ENCODE measurements at places on chromosomes 6 and 20.

- ATAC-seq, result no peak
Measured at GRCh38 chr6:81475646-81476045, 276.8 kb downstream of the TENT5A start.

GRCh38 chr6:76490456-76490855 lies 418.0 kb upstream of the IMPG1 start:
- no peak for ATAC-seq

GRCh38 chr6:158003910-158004700 lies 22.4 kb downstream of the SYNJ2 start:
- ATAC-seq, result no peak

- no peak for ATAC-seq
Measured at GRCh38 chr6:34543421-34543820, 12.7 kb downstream of the SPDEF start.

- ATAC-seq, result no peak
Measured at GRCh38 chr20:11740975-11741374, 176.7 kb upstream of the BTBD3 start.

DNA sequence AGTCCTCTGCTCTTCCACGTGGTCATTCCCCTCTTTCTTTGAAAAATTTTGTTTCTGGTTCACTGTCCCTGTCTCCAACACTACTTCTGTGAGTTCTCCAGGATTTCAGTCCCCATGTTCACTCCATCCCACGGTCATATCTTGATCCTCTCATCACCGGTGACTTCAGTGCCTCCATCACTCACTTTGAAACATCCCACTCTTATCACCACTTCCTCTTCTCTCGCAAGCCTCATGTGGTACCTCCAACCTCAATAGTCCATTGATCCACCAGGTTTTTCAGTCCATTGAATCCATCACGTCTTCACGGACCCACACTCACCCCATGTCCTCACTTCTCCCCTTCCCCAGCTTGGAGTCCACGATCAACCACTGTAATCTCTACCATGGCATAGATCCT lies 64.8 kb downstream of the CARMIL1 start:
- no peak for ATAC-seq

- no peak for ATAC-seq
Measured at GRCh38 chr6:147841547-147842148, 333.2 kb downstream of the SAMD5 start.

- no peak for ATAC-seq
Measured at GRCh38 chr20:56940466-56940865, 311.4 kb downstream of the TFAP2C start.

- no peak for ATAC-seq
Measured at GRCh38 chr6:157207521-157208076, 115.7 kb downstream of the TMEM242 start.

- ATAC-seq, result no peak
Measured at GRCh38 chr20:40769677-40770285, 80.7 kb upstream of the MAFB start.

- ATAC-seq, result no peak
Measured at GRCh38 chr6:45678285-45678607, 300.5 kb upstream of the SUPT3H start.

- no peak for ATAC-seq
Measured at GRCh38 chr6:36362551-36363370, 24.7 kb downstream of the ETV7 start.

DNA sequence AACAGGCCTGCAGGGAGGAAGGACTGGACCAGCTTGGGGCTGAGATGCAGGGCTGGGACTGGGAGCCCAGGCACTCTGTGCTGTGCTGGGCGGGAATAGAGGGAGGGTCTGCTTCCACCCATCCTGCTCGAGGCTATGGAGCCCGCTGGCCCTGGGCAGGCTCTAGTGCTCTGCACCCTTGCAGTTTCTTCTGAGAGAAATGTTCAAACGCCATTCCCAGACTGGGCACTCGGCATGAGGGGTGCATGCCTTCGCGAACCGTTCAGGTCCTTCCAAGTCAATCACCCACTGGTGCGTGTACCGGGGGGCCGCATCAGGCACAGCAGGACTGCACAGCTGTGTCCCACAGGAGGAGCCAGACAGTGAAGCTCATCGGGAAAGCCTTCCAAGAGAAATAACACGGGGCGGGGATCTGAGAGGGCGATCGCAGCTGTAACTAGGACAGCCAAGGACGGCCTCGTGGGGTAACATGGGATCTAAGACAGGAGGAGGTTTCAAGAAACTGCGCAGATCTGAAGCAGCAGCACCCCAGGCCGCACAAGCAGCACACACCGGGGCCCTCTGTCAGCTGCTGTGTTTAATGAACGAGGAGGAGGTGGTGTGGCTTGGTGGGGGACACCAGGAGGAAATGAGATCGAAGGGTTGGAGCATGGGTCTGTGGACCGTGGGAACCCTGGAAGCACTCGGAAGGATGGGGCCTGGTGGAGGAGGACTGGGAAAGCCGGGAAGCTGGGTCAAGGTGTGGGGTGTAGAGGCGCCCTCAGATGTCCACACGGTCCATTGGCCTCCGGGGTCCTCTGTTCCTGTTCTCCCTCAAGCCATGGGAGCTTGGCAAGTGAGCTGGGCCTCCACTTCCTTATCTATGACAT lies 26.1 kb upstream of the PYGB start:
- peak; percentile 58 for ATAC-seq

- ATAC-seq, result no peak
Measured at GRCh38 chr6:163761481-163761880, 347.0 kb downstream of the QKI start.

DNA sequence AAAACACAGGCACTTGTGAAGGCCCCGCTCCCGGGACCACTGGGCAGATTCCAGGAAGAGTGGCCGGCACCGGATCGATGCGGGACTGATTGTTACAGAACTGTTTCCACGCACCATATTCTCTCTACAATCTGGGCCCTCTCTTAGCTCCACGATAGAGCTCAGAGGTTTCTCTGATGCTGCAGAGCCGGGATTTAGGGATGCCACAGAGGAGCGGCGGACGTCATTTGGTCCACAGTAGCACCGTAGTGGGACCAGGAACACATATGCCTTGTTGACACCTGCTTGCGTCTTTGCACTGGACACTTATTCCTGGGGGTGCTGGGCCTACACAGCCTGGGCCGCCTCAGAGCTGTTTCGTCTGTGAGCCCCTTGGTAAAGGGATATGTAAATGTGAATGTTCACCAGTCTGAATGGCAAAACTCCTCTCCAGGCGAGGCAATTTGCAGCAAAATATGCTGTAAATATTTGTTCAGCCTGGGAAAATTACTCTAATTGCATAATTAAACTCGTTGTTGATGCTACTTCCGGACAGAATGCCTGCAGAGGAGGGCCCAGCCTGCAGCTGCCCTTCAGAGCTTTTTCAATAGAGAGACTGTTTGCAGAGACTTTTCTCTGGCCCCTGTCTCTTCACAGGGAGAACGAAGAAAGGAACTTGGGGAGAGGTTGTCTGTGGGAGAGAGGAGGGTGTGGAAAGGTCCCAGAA lies 9.4 kb downstream of the PCK1 start:
- ATAC-seq, result no peak

- no peak for ATAC-seq
Measured at GRCh38 chr6:154230393-154230792, 126.2 kb downstream of the IPCEF1 start.

Data from gastroesophageal sphincter (tissue), 4 donors.